ENCODE measurements at places on chromosomes 7 and 10. TPM values are rescaled to one million over a fixed set of nuclear protein-coding genes. Genes with fewer than 3 reads are reported as not detected.

DNA sequence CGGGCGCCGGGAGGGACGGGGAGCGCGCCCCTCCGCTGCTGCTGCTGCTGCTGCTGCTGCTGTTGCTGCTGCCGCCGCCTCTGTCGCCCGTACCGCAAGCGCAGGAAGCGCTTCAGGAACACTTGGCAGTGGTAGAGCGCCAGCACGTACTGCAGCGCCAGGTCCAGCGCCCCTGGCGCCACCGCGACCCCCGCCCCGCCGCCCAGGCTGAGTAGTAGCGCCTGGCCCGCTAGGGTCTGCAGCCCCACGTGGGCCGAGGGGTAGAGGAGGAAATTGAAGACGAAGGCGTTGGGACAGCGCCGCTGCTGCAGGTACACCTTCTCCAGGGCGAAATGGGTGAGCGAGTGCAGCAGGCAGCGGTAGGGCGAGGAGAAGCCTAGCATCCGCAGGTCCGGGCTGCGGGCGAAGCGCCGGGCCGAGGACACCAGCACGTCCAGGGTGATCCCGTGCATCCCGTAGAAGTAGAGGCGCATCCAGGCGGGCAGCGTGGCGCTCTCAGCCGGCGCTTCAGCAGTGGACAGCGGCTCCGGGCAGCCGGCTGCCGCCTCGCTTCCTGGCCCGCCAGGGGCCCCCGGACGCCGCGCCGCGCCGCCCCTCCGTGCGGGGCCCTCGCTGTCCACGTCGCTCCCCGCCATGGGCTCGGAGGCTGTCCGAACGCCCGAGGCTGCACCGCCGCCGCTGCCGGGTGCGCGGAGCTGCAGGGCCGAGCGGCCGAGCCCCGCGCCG is at the start of gene TMEM229A:
TMEM229A (minus strand) TSS at position 699 of the 726 bp plus-strand sequence; CDS start at position 635, 64 bp downstream.
- DNase-seq, result peak; percentile 88

GRCh38 chr7:131385039-131385605 is 57.4 kb downstream of the MKLN1 start:
- DNase-seq, result no peak

- peak; percentile 84 for DNase-seq
Observed at GRCh38 chr10:69716711-69717560, 84.8 kb upstream of the COL13A1 start.

GRCh38 chr7:867001-867405 is 9.4 kb upstream of the GET4 start:
- DNase-seq, result no peak

- DNase-seq, result no peak
Observed at GRCh38 chr7:26546508-26547053, 254.9 kb downstream of the SNX10 start.

Gene SLC26A5
- not detected for polyA plus RNA-seq

Gene WDR86
- polyA plus RNA-seq, result 2.5 TPM

- DNase-seq, result no peak
Observed at GRCh38 chr10:27801171-27801785, 55.7 kb upstream of the MKX start.

DNA sequence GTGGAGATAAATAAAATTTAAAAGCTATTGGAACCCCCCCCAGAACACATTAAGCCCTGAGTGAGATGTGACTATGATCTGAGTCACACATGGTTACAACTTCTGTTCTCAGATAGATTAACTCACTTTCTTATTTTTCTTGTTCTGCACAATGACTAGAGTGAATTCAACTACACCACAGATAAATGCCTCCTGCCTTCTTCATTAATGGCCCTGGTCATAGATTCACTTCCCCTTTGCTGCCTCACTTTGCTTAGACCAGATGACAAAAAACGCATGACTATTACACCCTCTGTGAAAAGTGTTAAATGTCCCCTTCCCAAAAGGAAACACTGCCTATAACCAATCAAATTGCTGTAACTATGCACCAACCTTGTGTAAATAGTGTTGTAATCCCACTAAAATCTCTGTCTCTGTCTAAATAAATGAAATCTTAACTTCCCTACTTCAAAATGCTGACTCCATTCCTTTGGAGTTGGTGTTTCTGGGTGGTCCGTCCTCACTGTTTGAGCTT is 49.4 kb downstream of the AKR1D1 start:
- DNase-seq, result no peak

Gene H2BK1
- not detected for polyA plus RNA-seq

- DNase-seq, result peak; percentile 30
Observed at GRCh38 chr7:39458061-39458745, 108.0 kb upstream of the YAE1 start.

Gene RADIL
- polyA plus RNA-seq, result 4.3 TPM

- no peak for DNase-seq
Observed at GRCh38 chr7:50376056-50376820, 71.7 kb downstream of the IKZF1 start.

- no peak for DNase-seq
Observed at GRCh38 chr10:130141878-130142277, 5.7 kb downstream of the GLRX3 start.

DNA sequence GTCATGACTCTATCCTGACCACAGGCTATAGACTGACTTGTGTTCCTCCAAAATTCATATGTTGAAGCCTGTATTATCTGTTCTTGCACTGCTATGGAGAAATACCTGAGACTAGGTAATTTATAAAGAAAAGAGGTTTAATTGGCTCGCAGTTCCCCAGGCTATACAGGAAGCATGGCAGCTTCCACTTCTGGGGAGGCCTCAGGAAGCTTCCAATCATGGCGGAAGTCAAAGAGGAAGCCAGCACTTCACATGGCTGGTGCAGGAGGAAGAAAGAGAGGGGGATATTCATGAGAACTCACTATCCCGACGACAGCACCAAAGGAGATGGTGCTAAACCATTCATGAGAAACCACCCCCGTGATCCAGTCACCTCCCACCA is 84.3 kb upstream of the KDM7A start:
- DNase-seq, result no peak

Gene CYP26A1
- polyA plus RNA-seq, result not detected

Gene FANK1
- 13.6 TPM for polyA plus RNA-seq

GRCh38 chr7:44216019-44216418 is 15.2 kb downstream of the YKT6 start:
- DNase-seq, result peak; percentile 32

Gene HMX3
- not detected for polyA plus RNA-seq

DNA sequence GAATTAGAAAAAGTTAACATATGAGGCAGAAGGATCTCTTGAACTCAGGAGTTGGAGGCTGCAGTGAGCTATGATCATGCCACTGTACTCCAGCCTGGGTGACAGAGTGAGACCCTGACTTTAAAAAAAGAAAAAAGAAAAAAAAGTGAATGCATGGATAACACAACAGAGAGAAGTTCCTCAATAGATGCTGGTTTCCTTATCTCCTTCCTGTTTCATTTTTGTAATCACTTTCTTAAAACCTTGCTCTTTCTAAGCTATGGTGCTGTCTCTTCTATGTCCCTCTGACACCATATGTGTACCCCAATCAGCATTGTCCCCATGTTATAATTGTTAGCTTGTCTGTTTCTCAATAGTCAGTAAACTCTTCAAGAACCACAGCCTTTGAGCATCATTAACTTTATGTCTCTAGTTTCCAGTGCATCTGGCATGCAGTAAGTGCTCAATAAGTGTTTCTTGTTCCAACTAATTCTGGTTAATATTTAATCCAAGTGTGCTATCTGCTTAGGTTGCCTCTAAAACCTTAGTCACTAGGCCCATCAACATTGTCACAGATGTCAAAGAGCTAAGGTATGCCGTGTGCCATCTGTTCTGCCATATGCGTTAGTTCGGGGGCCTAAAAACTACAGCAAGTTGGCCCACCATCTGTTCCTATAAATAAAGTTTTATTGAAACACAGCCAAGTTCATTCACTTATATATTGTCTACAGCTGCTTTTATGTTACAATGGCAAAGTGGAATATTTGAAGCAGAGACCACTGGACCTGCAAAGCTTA is 36.2 kb downstream of the MPP7 start:
- DNase-seq, result no peak

GRCh38 chr10:72810976-72811375 is 82.6 kb upstream of the OIT3 start:
- no peak for DNase-seq

DNA sequence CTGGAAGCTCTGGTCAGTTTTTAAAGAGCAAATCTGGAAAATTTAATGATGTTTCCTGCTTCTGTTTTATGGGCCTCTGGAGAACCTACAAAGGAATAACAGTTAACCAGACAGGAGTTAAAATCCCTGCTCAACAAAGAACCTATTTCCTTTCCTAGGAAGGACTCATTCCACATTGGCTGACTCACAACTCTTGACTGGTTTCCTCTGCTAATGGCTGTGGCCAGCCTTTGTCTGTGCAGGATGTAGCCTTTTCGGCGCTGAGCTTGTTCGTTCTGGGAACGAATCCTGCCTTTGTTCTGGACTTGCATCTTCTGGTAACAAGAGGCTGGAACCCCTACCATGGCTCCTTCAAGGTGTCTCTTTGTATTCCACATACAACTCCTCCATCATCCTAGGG is 112.8 kb upstream of the PDCD4 start:
- no peak for DNase-seq

GRCh38 chr7:28041508-28042314 is 138.9 kb downstream of the JAZF1 start:
- DNase-seq, result no peak

- no peak for DNase-seq
Observed at GRCh38 chr10:5479481-5480161, 19.7 kb downstream of the CALML5 start.

- no peak for DNase-seq
Observed at GRCh38 chr7:134520130-134520529, 7.2 kb upstream of the AKR1B10 start.

DNA sequence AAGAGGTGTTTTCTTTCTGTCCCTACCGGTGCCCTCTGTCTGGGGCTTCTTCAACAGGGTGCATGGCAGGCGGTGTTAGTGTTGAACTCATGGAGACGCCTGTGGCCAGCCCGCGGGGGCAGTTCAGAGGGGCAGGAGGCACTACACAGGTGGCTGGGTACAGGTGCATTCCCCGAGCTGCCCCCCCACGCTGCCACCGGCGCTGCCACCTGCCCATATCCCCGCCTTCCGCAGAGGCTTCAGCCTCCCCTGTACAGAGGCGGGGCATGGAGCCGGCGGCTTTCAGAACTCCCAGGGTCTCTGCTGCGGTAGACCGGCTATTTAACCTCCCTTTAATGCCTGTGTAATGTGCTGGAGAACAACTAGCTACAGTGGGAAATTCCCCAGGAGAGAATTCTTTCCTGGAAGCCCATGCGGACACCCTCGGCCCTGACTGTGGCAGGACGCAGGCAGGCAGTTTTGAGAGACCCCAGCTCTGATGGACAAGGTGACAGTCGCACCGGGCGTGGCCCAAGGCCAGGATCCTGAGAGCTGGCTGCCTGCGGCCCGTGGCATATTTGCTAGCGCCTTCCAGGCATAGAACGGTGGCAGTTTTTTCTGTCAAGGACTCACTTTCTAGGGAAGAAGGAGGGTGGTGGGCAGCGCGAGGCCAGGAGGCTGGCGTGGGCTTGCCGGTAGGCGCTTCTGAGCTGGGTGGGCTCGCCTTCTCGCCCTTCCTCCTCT is 53.7 kb upstream of the ZNF32 start:
- DNase-seq, result no peak

- DNase-seq, result no peak
Observed at GRCh38 chr10:26000971-26001370, 66.9 kb downstream of the MYO3A start.

- peak; percentile 35 for DNase-seq
Observed at GRCh38 chr10:112131996-112132395, 51.6 kb downstream of the GPAM start.

- no peak for DNase-seq
Observed at GRCh38 chr7:44386139-44386913, 60.9 kb upstream of the CAMK2B start.

Gene PCLO
- 0.51 TPM for polyA plus RNA-seq

DNA sequence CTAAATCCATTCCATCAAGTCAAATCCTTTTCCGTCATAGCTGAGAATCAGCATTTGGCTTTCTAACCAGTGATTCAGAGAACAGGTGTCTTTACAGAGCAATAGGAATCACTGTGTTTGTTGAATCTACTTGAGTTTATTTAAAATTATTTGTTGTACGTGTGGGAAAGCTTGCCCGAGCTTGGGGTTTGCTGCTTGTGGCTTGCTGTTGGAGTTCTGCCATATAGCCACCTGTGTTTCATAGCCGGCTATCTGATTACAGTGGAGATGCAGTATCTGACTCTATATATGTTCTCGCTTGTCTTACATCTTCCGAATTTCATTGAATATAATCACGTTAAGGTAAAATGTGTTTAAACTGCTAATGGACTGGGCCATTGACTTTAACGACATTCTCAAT is 274.3 kb upstream of the MKI67 start:
- no peak for DNase-seq
